ENCODE measurements at places on chromosomes 2 and 18.

DNA sequence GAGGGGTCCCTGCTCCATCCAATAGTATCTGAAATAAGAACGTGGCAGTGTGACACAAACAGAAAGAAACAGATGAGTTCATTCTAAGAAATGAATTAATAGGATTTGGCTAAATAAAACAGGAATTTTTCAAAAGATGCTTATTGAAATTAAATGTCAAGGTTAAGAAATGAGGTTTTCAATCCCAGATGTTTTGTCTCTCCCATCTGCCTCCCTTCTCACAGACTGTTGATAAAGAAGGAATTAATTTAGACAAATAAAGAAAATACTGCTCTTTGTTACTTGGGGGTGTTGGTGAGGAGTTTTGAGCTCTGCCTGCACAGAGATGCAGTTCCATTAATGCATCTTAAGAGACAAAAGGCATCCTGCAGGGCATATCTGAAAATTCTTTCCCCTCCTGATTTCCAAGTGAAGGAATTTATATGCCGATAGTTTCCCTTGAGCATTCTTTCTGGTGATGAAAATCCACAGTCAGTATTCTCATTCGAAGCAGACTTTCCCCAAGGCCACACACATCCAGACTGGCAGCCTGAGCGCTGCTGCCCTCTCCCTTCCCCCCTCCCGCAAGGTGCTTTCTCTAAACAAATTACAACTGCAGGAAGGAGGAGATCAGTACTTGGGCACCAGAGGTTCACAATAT lies 385.4 kb upstream of the RND3 start:
- no peak overlapping the region for H3K4me3 ChIP-seq
- H3K27ac ChIP-seq: no peak overlapping the region
- peaks cover 10% of the 10 kb centered on the region for H3K4me1 ChIP-seq

DNA sequence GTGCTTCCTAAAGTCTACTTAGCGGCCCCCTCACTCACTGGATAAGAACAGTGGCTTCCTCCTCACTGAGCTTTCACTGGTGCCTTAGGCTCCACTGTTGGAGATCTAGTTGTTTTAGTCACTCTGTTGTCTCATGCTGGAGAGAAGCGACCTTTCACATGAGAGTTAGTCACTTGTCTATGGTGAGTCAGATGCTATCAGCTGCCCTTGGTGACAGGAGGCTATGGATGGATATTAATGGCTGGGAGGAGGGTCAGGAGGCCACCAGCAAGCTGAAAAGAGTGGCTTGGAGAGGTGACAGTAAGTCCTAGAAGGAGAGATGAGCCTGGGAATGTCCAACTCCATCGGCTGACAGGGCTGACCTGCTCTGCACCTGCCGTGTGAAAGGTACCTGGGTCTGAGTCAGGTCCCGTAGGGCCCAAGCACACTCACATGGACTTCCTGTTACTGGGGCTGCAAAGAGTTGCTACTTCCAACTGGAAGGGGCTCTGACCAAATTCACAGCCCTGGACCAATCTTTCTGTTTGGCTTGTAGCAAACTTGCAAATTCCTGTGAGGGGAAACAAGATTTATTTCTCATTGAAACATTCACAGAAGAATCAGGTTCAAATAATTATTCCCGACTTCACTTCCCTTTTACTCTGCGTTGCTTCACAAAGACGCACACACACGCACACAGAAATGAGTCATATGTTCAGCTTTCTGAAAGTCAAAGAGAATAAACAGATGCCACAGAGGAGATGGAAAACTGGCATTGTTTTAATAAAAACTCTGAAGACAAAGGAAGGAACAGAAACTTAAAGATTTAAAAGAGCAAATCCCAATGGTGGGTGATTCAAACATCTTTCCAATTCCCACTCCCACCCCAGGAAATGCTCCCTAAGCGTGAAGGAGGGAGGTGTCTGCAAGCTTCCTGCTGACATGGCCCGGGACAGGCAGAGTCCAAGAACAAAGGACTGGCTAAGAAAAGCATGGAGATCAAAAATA lies 203.5 kb upstream of the TWIST2 start:
- no peaks in the 10 kb centered on the region for H3K4me1 ChIP-seq
- no peak overlapping the region for H3K4me3 ChIP-seq

GRCh38 chr2:175187378-175187777 lies 5.9 kb upstream of the ATP5MC3 start:
- no peaks in the 10 kb centered on the region for H3K4me1 ChIP-seq
- no peak overlapping the region for H3K4me3 ChIP-seq
- no peaks in the 10 kb centered on the region for H3K27me3 ChIP-seq

GRCh38 chr18:39341129-39341528 lies 1775.5 kb upstream of the CELF4 start:
- DNase-seq: no peak
- no peaks in the 10 kb centered on the region for H3K36me3 ChIP-seq
- H3K4me3 ChIP-seq: no peak overlapping the region
- no peaks in the 10 kb centered on the region for H3K4me1 ChIP-seq
- no peak overlapping the region for H3K27ac ChIP-seq

DNA sequence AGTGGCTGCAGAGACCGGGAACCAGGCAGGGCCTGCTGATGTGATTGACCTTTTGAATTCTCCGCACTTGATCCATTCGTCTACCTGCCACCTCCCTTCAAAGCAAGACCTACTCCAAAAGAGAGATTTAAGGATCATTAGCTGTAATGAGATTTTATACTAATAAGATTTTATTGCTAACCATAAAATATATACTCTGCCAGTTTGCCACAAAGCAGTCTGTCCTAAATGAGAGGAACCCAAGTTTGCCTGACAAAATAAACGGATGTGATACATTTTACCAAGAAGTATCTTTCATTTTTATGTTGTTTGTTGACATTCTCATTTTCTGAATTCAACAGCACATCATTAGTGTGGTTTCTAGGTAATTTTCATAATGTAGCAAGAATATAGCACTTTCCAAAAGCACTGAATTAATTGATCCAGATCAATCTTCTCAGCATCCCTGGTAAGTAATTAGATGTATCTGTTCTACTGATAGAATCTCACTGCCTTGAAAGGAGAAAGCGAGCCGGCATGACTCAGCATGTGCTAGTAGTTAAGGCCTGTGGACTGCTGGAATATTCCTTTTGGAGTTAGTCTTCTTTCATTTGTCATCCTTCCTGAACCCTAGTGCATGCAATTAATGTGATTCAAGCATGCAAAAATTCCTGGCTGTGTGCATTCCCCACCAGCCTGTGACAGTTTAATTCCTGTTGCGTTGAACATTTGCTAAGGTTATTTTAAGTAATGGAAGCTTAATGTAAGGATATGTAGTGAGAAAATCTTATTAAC lies 128.5 kb downstream of the ARL6IP6 start:
- H3K36me3 ChIP-seq: no peaks in the 10 kb centered on the region
- no peak overlapping the region for H3K27ac ChIP-seq
- no peaks in the 10 kb centered on the region for H3K4me1 ChIP-seq
- no peak overlapping the region for H3K4me3 ChIP-seq

All from left lung (tissue), 14 donors.